Naive thymus-derived CD4-positive, alpha-beta T cell (primary cell): ENCODE measurements at places on chromosomes 6 and 20. TPM values are rescaled to one million over a fixed set of nuclear protein-coding genes. Genes with fewer than 3 reads are reported as not detected.
A peak's percentile ranks its signal among the peaks of the same experiment; 100 is the strongest.

The POM121L2 gene
- total RNA-seq: not detected

DNA sequence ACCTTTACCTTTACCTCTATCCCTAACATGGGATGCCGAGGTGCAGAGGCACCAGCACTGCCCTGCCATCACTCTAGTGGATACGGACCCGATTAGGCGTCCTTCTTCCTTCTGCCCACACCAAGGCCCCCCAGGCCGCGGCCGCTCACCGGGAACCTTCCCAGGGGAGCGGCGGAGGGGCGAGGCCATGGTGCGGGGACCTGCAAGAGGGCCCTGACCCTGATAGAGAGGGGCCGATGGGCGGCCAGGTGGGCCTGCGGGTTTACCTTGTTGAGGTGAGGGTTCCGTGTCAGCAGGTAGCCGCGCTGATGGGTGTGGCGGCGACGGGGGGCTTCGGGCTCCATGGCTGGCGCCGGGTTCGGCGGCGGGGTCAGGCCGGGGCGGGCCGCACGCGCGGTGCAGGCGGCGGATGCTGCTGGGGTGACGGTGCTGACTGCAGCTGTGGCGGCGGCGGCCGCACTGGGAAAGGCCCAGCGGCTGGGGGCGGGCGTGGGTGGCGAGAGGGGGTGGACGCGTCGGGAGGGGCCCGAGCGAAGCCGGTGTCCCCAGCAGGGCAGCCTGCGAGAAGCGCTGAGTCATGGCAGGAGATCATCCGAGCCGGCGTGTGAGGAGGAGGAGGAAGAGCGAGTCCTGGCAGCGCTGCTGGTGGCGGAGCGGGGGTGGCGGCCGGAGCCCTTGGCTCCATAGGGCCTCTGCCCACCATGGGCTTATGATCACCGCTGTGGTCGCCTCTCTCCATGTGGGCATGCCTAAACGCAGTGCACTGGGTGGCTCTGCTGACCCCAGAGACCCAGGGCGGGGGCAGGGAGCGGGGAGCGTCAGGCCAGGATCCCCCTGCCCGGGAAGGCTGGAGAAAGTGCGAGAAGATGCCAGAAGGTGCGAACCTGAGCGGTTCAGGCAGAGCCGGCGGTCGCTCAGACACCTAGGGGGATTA, at the start of gene ME1:
Gene ME1 (minus strand): TSS at position 441 of the 934 bp plus-strand sequence. CDS start 97 bp downstream, at position 344.
- no peak for DNase-seq
- H3K4me1 ChIP-seq: no peaks in the 10 kb centered on the region
- H3K36me3 ChIP-seq: no peaks in the 10 kb centered on the region
- H3K27ac ChIP-seq: no peak within 1 kb of the TSS

DNA sequence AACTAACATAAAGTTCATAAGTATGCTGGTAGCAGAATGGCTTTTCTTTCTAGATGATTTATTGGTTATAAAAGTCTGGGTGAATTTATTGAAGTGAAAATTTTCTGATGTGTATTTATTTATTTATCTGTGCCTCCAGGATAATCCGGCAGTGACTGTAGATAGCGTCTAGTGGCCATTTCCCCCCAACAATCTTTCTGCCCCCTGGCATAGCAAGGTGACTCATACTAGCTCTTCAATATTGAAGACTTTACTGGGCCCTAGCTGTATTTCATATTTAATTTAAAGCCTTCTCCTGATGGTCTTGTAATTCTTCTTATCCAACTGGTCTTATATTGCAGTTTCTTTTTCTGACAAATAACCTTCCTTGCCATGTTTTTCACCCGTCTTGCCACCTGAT, 154.1 kb upstream of the SGK1 start:
- no peak overlapping the region for H3K4me3 ChIP-seq
- DNase-seq: no peak
- no peaks in the 10 kb centered on the region for H3K36me3 ChIP-seq
- no peak overlapping the region for H3K27ac ChIP-seq

- H3K27ac ChIP-seq: no peak overlapping the region
- H3K4me1 ChIP-seq: no peaks in the 10 kb centered on the region
- no peaks in the 10 kb centered on the region for H3K27me3 ChIP-seq
- no peaks in the 10 kb centered on the region for H3K36me3 ChIP-seq
- DNase-seq: no peak
Observed at GRCh38 chr6:152089992-152090391, 282.5 kb downstream of the ESR1 start.

- DNase-seq: peak; percentile 69
- no peaks in the 10 kb centered on the region for H3K36me3 ChIP-seq
- peak within 1 kb of the TSS; percentile 71 for H3K4me3 ChIP-seq
- peak within 1 kb of the TSS; percentile 95 for H3K27ac ChIP-seq
- H3K27me3 ChIP-seq: no peaks in the 10 kb centered on the region
Observed at GRCh38 chr6:169724494-169725124, at the start of gene PHF10. TSS of gene PHF10 (minus strand) at chr6:169724500. CDS start at chr6:169723931, 569 bp downstream.

GRCh38 chr20:60034231-60035110, 76.2 kb downstream of the CDH26 start:
- H3K4me3 ChIP-seq: no peak overlapping the region
- H3K36me3 ChIP-seq: no peaks in the 10 kb centered on the region
- H3K4me1 ChIP-seq: no peaks in the 10 kb centered on the region
- no peak for DNase-seq
- H3K27ac ChIP-seq: no peak overlapping the region

- no peaks in the 10 kb centered on the region for H3K27me3 ChIP-seq
- no peak for DNase-seq
- no peak overlapping the region for H3K27ac ChIP-seq
- H3K4me1 ChIP-seq: no peaks in the 10 kb centered on the region
- H3K36me3 ChIP-seq: no peaks in the 10 kb centered on the region
- H3K4me3 ChIP-seq: no peak overlapping the region
Observed at GRCh38 chr20:58781138-58781537, 69.6 kb downstream of the GNAS-AS1 start.

DNA sequence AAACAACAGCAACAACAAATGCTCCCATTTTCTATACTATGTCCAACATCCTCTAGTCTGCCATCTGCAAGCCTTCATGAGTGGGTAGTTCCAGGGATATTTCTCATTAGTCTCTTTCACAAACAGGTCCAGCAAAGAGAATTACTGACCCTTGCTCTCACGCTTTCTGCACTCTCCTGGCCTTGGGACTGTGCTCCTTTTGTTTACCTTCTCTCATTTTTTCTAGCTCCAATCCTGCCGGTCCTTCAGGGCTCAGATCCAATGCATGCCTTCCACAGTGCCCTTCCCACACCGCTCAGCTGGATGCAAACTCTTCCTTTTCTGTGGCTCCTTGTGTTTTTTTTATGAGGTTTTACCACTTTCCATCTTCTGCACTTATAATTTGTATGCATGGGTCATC, 47.2 kb downstream of the ADTRP start:
- H3K4me1 ChIP-seq: peaks cover 59% of the 10 kb centered on the region
- H3K27ac ChIP-seq: no peak overlapping the region
- no peaks in the 10 kb centered on the region for H3K36me3 ChIP-seq

GRCh38 chr6:72849346-72849745, 227.5 kb downstream of the KCNQ5 start:
- H3K27ac ChIP-seq: no peak overlapping the region
- no peaks in the 10 kb centered on the region for H3K4me1 ChIP-seq
- H3K4me3 ChIP-seq: no peak overlapping the region
- no peaks in the 10 kb centered on the region for H3K36me3 ChIP-seq
- no peak for DNase-seq
- no peaks in the 10 kb centered on the region for H3K27me3 ChIP-seq

- no peaks in the 10 kb centered on the region for H3K4me1 ChIP-seq
- no peaks in the 10 kb centered on the region for H3K36me3 ChIP-seq
- no peak overlapping the region for H3K4me3 ChIP-seq
- no peaks in the 10 kb centered on the region for H3K27me3 ChIP-seq
- peak overlapping the region; percentile 16 for H3K27ac ChIP-seq
- peak; percentile 51 for DNase-seq
Observed at GRCh38 chr20:8073024-8073832, 53.7 kb upstream of the TMX4 start.

- H3K4me3 ChIP-seq: no peak overlapping the region
- H3K27ac ChIP-seq: no peak overlapping the region
- H3K27me3 ChIP-seq: no peaks in the 10 kb centered on the region
- H3K4me1 ChIP-seq: no peaks in the 10 kb centered on the region
- DNase-seq: no peak
- H3K36me3 ChIP-seq: no peaks in the 10 kb centered on the region
Observed at GRCh38 chr6:65538644-65539043, 168.4 kb downstream of the EYS start.

The BMP2 gene
- not detected for total RNA-seq

GRCh38 chr6:18245079-18245478, 19.3 kb downstream of the DEK start:
- no peak overlapping the region for H3K4me3 ChIP-seq
- no peaks in the 10 kb centered on the region for H3K27me3 ChIP-seq
- DNase-seq: no peak
- no peak overlapping the region for H3K27ac ChIP-seq
- peaks cover 3% of the 10 kb centered on the region for H3K4me1 ChIP-seq
- H3K36me3 ChIP-seq: no peaks in the 10 kb centered on the region
